ENCODE measurements at places on chromosomes 12 and 14.

DNA sequence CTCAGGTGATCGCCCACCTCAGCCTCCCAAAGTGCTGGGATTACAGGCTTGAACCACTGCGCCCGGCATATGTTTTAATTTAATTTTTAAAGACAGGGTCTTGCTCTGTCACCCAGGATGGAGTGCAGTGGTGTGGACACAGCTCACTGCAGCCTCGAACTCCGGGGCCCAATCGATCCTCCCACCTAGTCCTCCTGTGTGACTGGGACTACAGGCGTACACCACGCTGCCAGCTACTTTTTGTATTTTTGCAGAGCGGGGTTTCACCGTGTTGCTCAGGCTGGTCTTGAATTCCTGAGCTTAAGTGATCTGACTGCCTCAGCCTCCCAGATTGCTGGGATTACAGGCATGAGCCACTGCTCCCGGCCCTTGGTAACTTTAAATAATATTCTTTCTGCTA is 30.8 kb upstream of the PPP1R13B start:
- DNase-seq: no peak

- DNase-seq: peak; percentile 55
Measured at GRCh38 chr14:60222820-60223219, 26.2 kb upstream of the PPM1A start.

DNA sequence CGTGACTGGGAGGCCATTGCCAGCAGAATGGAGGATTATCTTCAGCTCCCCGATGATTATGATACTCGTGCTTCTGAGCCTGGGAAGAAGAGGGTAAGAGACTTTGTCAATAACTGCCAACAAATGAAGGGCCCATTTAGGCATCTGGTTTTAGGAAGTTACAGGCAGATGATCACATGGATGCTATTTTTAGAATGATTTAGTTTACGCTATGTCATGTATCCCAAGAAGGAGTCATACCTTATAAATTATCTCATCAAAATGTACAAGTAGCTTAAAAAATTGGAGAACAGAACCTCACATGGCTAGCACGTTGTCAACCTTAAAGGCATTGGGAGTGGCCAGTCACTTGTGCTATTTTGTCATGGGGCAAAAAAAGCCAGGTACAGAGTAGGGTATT is 46.7 kb downstream of the PROX2 start:
- no peak for DNase-seq

- DNase-seq: no peak
Measured at GRCh38 chr12:112602150-112602549, 183.4 kb downstream of the PTPN11 start.

GRCh38 chr14:87084908-87085307 is 908.1 kb downstream of the GALC start:
- no peak for DNase-seq

- peak; percentile 60 for DNase-seq
Measured at GRCh38 chr14:92997343-92998061, 74.6 kb downstream of the CHGA start.

DNA sequence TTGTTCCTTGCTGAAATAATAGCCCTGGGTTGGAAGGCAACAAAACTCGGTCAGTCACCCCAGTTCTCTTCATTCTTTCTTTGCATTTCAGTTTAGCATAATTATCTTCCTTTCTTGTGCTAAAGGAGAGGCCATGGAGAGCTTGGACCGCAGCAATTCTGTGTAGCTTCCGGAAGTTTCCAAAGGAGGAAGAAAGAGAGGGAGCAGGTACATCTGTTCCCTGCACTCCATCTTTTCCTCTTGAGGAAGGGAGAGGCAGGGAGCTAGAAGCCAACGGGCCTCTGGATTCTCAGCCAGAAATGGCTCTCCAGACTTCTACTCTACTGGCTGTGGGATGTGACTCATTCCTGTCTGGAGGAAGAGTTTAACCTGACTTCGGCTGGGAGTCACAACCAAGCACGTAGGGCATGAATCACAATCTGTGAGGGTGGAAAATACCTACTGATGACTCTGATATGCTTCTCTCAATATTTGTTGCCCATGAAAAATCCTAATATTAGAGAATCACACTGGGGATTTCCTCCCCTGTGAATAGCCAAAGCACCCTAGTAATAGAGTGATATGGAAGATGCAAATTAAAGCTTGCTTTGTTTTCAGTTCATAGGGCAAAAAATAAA is 17.0 kb downstream of the ANO6 start:
- DNase-seq: no peak

GRCh38 chr12:62660756-62661155 is 194.1 kb downstream of the MON2 start:
- no peak for DNase-seq

- DNase-seq: no peak
Measured at GRCh38 chr14:93975791-93976476, 436 bp downstream of the ASB2 start.
